Stimulated activated CD8-positive, alpha-beta memory T cell treated with anti-CD3 and anti-CD28 coated beads, Interleukin-2, amount 100 ng/mL, for 1 hour (primary cell): ENCODE measurements at places on chromosomes 1 and 21.
A peak's percentile ranks its signal among the peaks of the same experiment; 100 is the strongest.

GRCh38 chr21:24714646-24715200, 892.6 kb downstream of the MRPL39 start:
- DNase-seq: no peak

DNA sequence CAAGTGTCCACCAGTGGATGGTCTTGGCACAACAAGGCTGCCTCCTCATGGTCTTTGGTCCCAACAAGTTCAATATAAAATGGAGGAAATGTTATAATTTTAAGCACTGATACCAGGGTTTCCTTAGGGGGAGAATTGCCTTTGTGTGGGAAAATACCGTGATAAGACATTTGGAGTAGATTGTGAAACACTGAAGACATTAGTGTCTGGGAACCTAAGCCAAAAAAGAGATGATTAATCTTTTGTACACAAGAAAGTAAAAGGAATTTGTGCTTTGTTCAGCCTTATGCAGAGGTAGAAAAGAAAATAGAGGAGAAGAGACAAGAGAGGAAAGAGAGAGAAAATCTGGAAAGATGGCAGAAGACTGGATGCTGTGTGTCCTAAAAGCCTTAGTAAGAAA, 36.1 kb downstream of the ST6GALNAC3 start:
- DNase-seq: no peak

- no peak for DNase-seq
Measured at GRCh38 chr1:211035821-211036380, 98.0 kb downstream of the KCNH1 start.

- no peak for DNase-seq
Measured at GRCh38 chr1:169108863-169109560, 2.5 kb downstream of the ATP1B1 start.

DNA sequence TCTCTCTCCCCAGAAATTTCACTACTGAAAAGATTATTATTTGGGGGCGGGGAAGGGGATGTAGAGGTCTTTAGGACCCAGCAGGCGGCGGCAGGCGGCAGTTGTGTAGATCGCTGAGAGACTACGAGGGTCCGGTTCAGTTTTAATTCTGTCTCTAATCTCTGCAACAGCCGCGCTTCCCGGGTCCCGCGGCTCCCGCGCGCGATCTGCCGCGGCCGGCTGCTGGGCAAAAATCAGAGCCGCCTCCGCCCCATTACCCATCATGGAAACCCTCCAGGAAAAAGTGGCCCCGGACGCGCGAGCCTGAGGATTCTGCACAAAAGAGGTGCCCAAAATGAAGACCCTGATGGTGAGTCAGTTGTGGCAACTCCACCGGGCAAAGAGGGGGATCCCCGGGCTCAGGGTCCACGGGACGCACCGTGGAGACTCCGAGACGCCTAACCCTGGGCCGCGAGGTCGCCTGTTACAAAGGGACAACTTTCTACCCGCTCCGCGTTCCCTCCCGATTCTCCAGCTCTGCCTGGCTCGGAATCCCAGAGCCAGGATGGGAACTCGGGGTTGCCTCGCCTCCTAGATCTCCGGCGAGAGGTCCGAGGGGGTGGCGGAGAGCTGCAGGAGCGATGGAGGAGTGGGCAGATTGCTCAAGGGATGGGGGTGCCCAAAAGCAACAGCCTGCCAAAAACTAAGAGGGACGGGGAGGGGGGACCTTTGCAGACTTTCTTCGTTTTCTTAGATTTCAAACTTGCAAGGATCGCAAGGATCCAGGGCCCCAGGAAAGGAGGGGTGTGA, at the start of gene ST6GALNAC5:
Gene ST6GALNAC5 (plus strand): TSS at position 139 of the 789 bp plus-strand sequence.
- no peak for DNase-seq

GRCh38 chr1:237692255-237692654, 198.5 kb downstream of the ZP4 start:
- DNase-seq: no peak

- no peak for DNase-seq
Measured at GRCh38 chr1:13754510-13755103, 54.6 kb downstream of the PRDM2 start.

- DNase-seq: no peak
Measured at GRCh38 chr21:36375994-36376393, 9.2 kb upstream of the CHAF1B start.

DNA sequence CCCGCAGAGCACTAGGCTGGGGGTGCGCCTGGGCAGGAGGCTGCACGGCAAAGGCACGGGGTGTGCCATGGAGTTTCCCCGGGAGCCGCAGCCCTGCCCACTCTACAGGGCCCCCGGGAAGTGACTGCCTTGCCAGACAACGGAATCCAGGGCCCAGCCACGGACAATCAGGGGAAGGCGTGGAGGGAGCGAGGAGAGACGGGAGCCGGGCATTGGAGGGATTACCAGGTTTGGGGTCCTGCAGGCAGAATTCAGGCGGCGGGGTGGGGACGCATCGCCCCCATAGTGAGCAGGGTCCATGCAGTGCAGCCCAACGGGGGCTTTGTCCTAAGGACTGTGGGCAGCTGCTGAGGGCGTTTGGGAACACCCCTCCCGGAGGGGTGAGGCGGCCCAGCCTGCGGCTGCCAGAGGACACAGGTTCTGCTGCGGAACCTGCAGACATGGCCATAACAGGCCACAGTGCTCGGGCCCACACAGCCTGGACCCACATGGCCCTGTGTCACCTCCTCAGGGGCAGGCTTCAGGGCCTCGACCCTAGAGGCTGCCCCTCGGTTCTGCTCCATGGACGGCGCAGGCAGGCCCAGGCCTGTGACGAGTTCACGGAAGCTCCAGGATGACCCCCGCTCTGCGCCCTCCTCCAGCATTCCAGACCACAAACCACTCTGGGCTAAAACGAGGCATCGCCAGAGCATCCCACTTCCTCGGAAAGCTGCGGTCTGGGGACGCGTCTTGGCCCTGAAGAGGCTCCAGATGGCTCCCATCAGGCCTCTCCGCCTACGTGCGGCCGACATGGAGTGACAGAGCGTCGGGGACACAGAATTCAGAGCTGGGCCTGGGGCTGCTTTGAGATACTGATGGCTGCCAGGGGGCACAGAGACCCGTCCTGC, 54.5 kb downstream of the COL6A1 start:
- DNase-seq: no peak

DNA sequence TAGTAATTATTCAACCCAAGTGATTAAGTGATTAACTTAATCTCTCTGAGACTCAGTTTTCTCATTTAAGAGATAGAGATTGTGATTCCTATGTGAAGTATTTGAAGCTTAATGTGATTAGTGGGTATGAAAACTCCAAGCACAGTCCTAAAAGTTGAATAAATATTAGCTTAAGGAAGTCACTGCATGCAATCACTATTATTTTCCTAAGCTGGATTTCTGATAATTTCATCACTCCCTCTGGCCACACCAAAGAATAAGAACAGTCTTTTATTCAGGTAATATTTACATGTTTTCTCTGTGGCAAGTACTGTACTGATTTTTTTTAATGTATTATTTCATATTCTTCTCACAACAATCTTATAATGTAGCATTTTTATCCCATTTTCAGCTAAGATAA, 31.1 kb downstream of the CD55 start:
- no peak for DNase-seq

GRCh38 chr1:30649321-30649991, 73.9 kb downstream of the MATN1 start:
- DNase-seq: no peak

GRCh38 chr1:1361233-1361981, 3.1 kb upstream of the MXRA8 start:
- no peak for DNase-seq

DNA sequence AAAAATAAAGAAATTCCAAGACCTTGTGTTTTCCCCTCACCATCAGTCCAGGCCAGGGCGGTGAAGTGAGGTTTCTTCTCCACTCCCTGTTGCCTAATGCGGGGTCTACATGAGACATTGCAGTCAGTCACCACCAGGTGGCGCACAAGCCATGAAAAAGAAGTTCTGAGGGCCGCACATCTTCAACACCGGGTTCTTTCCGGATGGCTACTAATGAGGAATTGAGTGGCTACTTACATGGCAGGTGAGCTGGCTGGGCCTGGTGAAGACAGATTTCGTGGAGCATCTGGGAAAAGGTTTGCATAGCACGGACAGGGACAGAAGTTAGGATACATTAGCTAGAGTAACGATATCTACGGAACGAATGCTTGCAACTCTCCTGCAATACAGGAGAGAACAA, 15.8 kb upstream of the S100A11 start:
- DNase-seq: peak; percentile 76

DNA sequence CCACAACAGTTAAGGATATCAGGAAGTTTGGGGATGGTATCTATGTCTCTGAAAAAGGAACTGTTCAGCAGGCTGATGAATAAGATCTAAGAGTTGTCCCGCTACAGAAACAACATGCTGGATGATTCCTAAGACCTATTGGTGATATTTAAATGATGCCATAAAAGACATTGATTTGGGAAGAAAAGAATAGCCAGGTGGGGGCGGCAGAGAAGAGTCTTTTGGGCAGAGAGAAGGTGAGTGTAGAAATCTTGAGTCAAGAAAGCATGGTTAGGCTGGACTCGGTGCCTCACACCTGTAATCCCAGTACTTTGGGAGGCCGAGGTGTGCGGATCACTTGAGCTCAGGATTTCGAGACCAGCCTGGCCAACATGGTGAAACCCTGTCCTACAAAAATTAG, 11.8 kb upstream of the TMEM201 start:
- no peak for DNase-seq

GRCh38 chr1:18548643-18549042, 67.9 kb downstream of the KLHDC7A start:
- DNase-seq: no peak
